ENCODE measurements at places on chromosomes 7 and 10.

- no peak for DNase-seq
Observed at GRCh38 chr10:131822013-131822691, 78.7 kb upstream of the PPP2R2D start.

DNA sequence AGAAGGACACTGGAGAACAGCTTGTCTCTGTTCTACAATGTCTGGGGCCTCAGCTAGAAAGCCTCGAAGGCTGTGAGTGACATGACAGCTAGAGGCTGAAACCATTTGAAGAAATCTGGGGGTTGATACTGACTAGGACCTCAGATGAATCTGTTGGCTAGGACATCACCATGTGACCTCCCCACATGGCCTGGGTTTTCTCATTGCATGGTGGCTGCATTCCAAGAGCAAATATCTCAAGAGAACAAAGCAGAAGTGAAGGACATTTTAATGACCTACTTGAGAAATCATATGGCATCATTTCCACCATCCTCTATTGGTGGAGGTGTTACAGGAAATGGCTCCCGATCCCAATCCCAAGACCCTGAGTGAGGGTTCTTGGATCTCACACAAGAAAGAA, 450.6 kb upstream of the AUTS2 start:
- DNase-seq = no peak

DNA sequence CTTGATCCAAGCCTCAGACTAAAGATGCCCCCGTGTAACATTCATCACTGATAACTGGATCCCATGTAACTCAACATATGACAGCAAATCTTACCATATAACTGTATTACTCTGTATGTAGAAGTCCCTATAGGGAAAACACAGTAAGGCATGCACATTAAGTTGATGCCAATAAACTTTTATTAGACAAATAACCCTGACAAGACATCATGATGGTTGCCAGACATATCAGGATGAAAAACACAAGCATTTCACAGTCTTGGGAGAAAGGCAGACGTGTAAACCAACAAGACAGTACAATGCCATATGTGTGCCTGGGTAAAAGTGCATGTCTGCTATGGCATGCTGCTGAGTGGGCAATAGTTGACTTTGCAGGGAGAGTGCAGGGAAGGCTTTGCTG, 142.2 kb downstream of the HERPUD2 start:
- DNase-seq = no peak

DNA sequence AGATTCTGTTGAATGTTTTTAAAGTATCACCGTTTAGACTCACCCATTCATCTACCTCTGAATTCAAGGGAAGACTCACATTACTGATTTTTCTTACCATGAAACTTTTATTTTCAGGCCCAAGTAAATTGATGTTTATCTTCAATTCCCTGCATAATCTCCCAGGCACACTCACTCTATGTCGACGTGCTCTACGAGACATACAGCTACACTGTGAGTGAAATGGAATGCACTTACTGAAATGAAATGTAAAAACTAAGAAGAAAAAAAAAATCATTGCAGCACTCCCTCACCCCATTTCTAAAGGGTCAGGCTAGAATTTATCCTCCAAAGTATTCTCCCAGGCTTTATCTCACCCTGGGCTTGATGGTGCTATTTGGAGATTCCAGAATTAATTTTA, 987.9 kb downstream of the CCSER2 start:
- no peak for DNase-seq

GRCh38 chr7:114835861-114836260, 86.0 kb upstream of the MDFIC start:
- DNase-seq = no peak
